GM12892 (cell line): ENCODE measurements at places on chromosomes 5 and 9.

DNA sequence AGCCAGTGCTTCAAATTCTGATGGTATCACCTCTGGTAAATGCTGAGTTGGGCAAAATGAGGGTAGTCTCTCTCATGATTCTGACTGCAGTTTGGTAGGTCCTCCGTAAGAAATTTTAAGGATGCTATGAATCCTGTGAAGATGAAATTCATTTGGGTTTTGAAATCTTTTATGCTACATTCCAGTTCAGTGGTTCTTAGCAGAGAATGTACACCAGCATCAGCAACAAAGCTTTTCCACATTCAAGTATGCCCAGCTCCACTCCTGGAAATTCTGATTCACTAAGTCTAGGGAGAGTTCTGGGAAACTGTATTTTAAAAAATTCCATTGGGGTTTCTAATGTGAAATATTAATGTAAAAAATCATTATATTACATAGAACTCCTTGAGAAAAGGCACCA is 33.6 kb upstream of the ACOT12 start:
- DNase-seq = no peak

GRCh38 chr9:75161116-75161857 is 73.0 kb downstream of the OSTF1 start:
- DNase-seq = no peak

DNA sequence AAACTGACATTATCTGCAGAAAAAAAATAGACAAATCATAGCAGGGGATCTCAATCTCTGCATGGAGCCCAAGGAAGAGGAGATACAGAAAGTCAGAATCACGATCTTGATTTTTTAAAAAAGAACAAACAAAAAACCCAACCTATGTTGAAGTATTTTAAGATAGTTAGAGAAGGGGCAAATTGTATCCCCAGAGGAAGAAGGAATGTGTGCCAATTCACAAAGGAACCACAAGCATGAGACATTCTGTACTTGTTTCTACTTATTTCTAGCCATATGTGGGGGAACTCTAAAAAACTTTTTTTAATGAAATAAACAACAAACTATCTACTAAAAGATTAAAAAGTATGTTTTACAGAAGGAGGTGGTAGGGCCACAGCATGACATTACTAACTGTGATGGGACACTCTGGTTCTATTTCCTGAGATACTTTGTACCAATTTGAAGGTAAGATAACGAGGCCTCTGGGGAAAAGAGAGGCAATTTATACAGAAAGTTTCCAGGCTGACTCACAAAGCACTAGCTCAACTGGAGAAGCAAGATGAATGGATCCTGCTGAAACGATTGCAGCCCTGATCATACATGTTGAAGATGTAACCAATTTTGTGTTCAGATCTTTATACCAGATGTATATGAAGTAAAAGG is 22.5 kb downstream of the RANBP3L start:
- no peak for DNase-seq

GRCh38 chr9:72589667-72590521 is 68.5 kb downstream of the TMC1 start:
- no peak for DNase-seq

DNA sequence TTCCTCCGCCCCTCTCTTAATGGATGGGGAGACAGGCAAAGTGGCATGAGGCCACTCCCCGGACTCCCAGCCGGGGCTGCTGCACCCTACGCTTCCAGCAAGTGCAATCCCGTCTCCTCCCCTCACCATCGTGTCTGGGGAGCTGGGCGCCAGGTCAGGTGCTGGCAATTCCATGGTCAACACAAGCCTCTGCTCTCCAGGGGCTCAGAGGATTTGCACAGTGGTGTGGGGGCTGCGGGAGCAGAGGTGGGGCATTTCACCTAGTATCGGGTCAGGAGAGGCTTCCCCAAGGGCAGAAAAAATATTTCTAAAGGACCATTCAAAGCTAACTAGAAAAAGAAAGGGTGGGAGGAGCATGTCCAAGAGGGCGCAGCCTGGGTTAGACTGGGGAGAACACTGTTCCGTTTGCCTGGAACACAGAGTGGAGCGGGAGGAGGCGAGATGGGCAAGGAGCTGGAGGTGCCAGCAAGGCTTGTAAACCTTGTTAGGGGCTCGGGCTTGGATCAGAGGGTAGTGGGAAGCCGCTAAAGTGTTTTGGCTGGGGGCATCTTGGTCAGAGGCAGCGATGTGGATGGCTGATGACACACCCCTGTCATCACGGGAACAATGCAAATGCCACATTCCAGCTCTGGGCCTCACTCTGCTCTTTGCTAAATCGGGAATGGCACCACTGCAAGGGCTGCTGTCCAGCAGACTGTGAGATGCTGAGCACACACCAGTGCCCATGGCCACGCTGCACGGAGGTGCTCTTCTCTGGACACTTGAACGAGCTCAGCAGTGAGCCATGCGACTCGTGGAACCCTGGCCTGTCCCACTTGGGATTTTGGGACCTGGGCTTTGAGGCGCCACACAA is 191.7 kb downstream of the CDK5RAP2 start:
- no peak for DNase-seq

DNA sequence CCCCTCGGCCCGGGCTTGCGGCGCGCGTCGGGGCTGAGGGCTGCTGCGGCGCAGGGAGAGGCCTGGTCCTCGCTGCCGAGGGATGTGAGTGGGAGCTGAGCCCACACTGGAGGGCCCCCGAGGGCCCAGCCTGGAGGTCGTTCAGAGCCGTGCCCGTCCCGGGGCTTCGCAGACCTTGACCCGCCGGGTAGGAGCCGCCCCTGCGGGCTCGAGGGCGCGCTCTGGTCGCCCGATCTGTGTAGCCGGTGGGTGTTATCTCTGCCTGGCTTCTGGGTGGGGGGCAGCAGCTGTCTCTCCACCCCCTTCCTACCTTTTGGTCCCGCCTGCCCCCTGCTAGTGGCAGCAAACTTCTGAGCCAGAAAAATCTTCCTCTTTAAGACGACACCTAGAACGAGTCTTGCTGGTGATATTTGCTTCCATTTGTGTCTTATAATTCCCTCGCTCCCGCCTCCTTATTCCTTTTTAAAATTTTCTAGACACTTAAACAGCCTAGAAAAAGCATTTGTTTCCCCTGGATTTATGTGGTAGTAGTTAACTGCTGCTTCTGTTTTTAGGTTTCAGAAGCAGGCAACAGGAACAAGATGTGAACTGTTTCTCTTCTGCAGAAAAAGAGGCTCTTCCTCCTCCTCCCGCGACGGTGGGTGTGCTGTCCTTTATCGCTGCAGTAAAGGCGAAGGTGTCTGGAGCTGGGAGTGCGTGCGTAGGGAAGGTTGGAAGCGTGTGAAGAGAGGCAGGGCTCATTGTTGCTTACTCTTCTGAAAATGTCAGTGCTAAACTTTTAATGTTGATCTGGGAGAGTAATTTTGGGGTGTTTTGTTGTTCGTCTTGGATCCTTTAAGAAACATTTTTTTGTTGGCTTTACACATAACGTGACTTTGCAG is 554 bp downstream of the JAK2 start:
- DNase-seq = no peak
